ENCODE measurements at places on chromosomes 11 and 22. TPM values are rescaled to one million over a fixed set of nuclear protein-coding genes. Genes with fewer than 3 reads are reported as not detected.

The PEX26 gene
- total RNA-seq, result 27.1 TPM

DNA sequence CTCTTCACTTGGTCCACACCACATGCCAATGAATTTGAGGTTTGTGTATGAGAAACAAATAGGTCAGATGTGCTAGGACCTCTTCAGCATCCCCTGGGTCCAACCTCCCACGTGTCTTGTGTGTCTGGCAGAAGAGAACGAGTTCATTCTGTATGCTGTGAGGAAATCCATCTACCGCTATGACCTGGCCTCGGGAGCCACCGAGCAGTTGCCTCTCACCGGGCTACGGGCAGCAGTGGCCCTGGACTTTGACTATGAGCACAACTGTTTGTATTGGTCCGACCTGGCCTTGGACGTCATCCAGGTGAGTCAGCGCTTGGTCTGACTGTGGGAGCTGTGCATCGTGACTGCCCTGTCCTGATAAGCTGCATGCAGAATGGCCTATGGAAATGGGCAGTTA is 101.0 kb upstream of the SORL1-AS1 start:
- no peak for DNase-seq

- no peak for DNase-seq
Measured at GRCh38 chr11:71310184-71310583, 57.8 kb upstream of the SHANK2 start.

DNA sequence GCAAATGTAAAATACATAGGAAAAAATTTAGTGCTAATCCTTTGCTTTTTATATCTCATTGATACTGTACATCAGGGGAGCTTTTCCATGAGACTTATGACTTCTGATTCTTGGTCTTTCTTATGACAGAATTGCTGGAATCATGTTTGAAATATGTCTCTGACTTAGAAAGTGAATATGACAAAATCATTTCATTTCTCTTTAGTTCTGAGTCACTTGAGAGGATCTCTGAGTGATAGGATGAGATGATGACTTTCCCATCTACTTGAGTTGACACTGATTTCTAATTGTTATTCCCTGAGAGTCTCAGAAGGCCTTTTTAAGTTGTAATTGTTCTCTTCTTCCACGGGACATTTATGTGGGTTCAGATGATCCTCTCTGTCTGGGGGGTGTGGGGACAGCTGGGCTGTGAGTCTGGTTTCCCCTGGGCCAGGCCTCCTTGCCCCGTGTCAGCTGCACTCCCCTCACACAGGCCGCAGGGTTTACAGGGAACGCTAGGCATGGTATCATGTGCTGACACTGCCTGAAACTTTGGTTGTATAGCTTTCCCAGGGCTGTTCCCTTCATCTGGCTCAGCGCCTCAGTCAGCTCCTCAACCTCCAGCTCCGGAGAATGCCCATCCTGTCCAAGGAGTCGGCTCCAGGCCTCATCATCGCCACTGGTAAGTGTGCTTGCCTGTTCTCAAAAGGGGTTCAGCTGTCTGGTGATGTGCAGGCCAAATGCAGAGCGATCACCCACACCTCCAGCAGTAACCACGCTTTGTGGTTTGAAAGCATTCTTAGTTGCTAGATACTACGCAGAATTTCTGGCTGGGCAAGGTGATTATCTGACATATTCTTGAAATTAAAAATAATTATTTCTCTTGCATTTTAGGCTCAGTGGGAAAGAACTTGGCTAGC is 69.5 kb upstream of the SORL1-AS1 start:
- DNase-seq, result no peak

The ANO5 gene
- 71.8 TPM for total RNA-seq

DNA sequence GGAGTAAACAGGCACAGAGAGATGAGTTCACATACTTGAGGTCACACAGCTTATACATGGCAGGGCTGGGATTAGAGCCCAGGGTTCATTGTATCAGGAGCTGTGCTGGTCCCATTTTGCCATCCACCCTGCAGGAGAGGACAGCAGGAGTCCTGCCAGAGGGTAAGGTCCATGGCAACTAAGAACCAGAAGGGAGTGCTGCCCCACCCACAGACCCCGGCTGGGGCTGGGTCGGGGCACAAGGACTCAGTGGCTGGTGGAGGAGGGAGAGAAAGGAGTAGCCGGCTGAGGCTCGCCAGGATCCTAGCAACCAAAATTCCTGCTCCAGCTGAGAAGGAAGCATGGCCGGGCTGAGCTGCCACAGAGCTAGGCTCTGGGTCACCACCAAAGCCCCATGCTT is 25.9 kb upstream of the TP53I11 start:
- DNase-seq, result no peak

- no peak for DNase-seq
Measured at GRCh38 chr11:71210861-71211260, 41.5 kb downstream of the SHANK2 start.

DNA sequence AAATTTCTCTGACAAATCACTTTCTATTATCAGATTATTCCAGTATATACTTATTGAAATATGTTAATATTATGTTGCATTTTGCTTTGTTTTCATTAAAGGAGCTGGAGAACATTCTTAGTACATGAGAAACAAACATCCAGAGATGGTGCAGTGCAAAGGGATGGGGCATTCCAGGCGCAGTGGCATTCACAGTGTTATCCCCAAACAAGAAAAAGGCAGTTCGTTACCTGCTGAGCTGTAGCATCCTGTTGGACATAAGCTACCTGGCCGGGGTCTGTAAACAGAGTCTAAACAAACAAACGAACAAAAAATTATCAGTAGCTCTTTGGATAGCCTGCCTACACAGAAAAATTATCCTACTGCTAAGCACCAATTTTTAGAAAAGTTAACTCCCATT is 47.4 kb downstream of the PRDM10 start:
- no peak for DNase-seq

GRCh38 chr22:31938296-31938695 is 6.0 kb upstream of the YWHAH start:
- no peak for DNase-seq

- no peak for DNase-seq
Measured at GRCh38 chr22:30327864-30328345, 1.2 kb upstream of the TBC1D10A start.

The OVOL1 gene
- not detected for total RNA-seq

All from heart right ventricle (tissue), 16 donors.